ENCODE measurements at places on chromosomes 6 and 20.

DNA sequence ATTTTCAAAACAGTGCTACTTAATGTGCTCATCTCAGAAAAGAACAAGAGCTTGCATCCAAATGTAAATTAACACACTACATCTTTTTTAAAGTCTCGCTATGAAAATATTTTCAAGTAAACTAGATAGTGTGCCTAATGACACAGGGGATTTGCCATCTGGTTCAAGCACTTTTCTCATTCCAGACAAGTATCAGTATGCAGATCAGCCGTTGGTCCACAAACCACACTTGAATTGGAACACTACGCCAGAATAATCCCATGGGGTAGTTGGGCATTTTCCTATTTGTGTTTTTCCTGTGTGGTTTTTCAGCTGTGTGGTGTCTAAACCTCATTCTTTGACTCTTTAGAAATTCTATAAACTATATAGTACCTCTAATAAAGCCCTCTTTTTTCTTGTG is 256.2 kb downstream of the EPHA7 start:
- no peak for DNase-seq

DNA sequence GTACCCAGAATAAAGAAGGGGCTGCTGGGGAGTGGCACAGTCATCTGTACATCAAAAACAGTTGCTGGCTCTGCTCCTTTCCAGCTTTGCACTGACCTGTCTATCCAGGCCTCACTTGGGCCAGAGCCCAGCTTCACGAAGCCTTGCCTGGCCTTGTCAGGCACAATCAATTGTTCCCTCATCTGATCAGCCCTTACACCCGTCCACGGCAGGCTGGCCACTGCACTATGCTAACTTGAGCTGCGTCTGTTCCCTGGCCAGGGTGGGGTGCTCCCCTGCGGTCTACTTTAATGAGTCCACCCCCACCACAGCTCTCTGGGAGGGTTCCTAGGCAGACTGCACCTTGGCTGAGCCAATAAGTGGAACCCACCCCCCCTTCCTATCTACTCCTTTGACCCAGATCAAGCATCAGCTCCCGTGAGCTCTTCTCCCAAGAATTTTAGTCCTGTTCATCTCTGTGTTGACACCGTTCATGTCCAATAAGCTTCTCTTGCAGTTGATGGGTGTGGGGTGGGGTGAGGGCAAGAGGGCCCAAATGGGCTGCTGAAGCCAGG is 74.3 kb upstream of the MLN start:
- DNase-seq = no peak

GRCh38 chr6:7314414-7314813 is 1.4 kb upstream of the SSR1 start:
- DNase-seq = no peak

- DNase-seq = no peak
Measured at GRCh38 chr6:38436726-38437465, 202.8 kb downstream of the BTBD9 start.

DNA sequence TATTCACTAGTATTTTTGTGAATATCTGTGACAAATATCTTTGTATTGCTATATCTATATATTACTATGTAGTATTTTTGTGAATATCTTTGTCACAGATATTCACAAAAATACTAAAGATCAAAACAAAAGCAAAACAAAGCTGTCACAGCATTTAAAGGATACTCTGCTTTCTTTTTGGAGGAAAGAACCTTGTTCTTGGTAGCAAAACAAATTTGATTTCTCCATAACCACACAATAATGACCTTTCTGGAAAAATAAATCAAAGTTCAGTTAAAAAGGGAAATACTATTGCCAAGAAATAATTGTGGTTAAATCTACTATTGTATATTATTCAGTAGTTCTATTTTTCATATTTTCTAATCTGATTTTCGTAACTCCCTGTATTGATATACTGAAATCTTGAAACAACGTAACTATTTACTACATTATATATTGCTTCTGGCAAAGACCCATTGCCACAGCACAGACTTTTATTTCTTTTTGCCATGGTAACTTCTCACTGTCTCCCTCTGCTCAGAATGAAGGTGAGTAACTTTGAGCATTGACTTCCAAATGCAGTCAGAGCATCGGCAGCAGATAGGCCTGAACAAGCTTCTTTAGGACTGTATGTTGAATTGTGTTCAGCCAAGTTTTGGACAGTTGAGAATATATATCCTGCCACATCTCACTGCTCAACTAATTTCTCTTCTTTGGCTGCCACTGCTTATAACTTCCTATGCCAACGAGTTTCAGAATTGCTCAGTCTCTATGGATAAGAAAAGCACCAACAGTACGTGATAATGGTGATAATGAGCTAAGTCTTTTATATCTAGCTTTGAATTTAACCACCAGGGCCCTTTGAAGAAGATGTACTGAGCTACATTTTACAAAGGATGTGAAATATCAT is 1097.2 kb upstream of the GJE1 start:
- no peak for DNase-seq
